Activated CD8-positive, alpha-beta T cell treated with anti-CD3 and anti-CD28 coated beads, Interleukin-2, amount 10 ng/mL, durations not matched to agents 7 days and 5 days (primary cell): ENCODE measurements at places on chromosomes 7 and 10. TPM values are rescaled to one million over a fixed set of nuclear protein-coding genes. Genes with fewer than 3 reads are reported as not detected.

Gene CCDC3
- total RNA-seq: not detected

Gene MBL2
- not detected for total RNA-seq

GRCh38 chr10:824497-824896 is 107.0 kb downstream of the LARP4B start:
- peaks cover 42% of the 10 kb centered on the region for H3K4me1 ChIP-seq
- no peak overlapping the region for H3K4me3 ChIP-seq
- peaks cover 81% of the 10 kb centered on the region for H3K36me3 ChIP-seq
- no peak overlapping the region for H3K27ac ChIP-seq

DNA sequence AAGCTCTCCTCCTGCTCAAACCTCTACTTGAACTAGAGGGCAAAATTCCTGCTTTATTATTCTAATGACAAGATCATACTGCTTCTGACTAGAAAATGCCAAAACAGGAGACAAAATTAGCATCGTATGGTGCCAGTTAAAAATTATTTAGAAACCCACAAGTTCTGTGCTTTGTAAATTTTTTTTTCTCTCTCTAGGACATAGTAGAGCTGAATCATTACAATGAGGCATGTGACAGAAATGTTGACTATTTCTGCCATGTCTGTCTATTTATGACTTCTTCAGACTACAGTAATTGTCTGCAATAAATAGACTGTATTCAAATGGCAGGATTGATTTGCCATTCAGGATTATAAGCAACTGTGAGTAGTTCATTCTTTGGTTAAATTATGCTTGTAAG is 335.8 kb downstream of the PRPF18 start:
- H3K27ac ChIP-seq: no peak overlapping the region
- peaks cover 2% of the 10 kb centered on the region for H3K4me1 ChIP-seq
- no peaks in the 10 kb centered on the region for H3K36me3 ChIP-seq
- H3K4me3 ChIP-seq: no peak overlapping the region

Gene VAX1
- not detected for total RNA-seq

- peaks cover 8% of the 10 kb centered on the region for H3K4me1 ChIP-seq
- no peak for DNase-seq
- H3K27me3 ChIP-seq: peaks cover 18% of the 10 kb centered on the region
- H3K4me3 ChIP-seq: no peak overlapping the region
These were observed 95.8 kb downstream of the CHST15 start for GRCh38 chr10:123997486-123998196.

Gene DYDC2
- not detected for total RNA-seq

DNA sequence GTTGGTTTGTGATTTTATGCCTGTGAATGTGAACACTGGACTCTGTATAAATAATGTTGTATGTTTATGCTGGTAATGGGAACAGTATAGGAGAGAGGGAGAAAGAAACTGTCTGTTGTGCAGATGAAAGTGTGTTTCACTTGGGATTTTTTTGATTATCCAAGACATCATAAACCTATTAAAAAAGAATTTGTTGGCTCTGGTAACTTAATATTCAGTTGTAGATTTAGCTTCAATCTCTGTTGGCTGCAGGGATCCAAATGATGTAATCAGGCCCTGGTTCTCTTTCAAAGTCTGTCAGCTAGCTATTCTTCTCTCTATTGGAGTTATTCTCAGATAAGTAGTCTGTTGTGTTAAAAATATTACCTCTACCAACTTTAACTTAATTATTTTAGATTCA is 168.8 kb upstream of the RHOBTB1 start:
- no peak for DNase-seq
- H3K4me1 ChIP-seq: no peaks in the 10 kb centered on the region
- peaks cover 2% of the 10 kb centered on the region for H3K27me3 ChIP-seq
- no peaks in the 10 kb centered on the region for H3K36me3 ChIP-seq
- no peak overlapping the region for H3K4me3 ChIP-seq

Gene PTER
- 12.8 TPM for total RNA-seq
